ENCODE measurements at places on chromosomes 2 and 18.

DNA sequence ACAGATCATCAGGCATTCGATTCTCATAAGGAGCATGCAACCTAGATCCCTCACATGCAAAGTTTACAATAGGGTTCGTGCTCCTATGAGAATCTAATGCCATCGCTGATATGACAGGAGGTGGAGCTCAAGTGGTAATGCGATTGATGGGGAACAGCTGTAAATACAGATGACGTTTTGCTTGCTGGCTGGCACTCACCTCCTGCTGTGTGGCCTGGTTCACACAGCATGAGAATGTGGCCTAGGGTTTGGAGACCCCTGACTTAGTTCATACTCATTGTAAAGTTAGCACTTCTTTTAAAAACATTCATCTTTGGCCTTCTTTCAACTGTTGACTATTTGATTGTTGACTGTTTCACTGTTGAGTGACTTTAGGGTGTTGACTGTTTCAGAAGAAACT lies 8.7 kb upstream of the CHMP1B start:
- no peak for DNase-seq

DNA sequence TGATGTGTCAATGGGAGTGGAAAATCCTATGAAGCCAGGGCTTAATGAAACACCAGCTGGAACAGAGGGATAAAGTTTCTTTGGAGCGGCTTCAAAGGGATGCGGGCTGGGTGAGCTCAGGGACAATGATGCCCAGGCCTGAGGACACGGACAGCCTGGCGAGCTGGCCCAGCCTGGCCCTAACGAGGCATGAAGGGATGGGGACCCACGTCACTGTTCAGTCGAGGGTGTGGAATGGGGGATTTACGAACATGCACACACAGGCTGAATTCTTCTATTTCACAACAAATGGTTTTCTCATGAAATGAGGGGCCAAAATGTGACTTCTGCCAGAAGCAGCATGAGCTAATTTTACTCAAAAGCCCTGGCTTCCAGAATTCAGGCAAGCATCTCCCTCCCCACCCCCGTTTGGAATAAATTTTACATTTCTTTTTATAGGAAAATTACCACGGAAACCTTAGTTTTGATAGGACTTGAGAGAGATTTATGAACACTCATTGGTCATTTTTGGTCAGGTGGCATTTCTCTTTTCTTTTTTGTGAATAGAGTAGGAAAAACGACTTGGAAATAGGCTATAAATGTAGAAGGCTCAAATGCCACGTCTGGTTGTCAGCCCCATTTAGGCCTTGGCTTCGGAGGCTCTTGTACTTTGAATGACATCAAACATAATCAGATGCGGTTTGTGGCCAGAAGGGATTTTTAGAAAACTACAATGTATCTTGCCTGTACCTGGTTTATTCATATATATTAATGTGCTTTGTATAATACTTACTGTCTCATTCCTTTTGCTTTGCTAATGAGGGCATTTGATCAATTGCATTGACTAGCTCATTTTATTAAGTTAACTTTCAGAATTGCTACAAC lies 893.8 kb upstream of the CELF4 start:
- DNase-seq, result no peak

DNA sequence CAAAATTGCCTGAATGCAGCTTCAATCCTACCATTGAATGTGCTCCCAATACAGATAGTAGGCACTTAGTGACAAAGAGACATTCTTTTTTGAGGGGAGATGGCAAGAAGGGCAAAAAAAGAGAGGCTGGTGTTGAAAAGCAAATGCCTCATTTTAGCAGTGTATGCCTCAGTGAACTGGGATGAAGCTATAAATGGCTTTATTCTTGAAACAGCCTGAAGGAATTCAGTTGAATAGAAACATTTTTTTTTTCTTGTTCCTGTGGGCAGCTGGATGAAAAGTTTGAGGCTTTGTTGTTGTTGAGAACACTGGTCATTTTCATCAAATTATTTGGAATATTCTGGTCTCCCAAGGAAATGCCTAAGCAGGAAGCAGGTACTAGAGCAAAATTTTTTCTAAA lies 228.9 kb downstream of the RNF144A start:
- no peak for DNase-seq

DNA sequence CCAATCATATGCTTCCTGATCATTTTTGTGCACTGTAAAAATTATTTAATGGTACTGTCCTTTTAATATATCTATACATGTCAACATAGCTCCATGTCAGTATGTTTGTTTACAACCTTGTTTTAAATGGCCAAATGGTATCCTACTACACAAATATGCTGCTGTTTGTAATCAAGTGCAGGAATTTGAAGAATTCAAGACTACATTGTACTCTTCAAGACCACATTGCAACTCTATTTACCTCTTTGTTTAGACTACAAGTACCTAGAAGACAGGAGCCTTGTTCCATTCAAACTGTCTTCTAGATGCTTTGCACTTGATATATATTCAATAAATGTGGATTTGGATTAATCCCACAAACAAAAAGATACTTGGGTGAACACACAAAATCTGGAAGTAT lies 41.7 kb downstream of the CNTNAP5 start:
- DNase-seq, result no peak

GRCh38 chr2:85611217-85611704 lies 605 bp downstream of the C2orf68 start:
- no peak for DNase-seq

DNA sequence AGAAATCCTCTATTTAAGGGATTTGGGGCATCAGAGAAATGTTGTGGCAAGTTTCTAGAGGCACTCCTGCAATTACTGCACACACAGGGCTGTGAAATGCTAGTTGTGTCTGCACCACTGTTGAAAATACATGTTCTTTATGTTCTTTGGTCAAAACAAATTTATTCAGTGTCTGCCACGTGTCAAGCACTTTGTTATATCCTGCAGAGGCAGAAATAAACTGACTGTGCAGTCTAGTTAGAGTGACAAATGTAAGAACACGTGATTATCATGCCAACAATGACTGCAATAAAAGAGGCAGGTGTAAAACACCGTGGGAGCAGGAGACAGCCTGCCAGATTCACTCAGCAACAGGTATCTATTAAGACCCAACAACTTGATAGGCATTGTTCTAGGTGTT lies 423.3 kb downstream of the LRP1B start:
- no peak for DNase-seq

GRCh38 chr18:5196253-5197031 lies 615 bp downstream of the AKAIN1 start:
- DNase-seq, result no peak

GRCh38 chr2:30139131-30139870 lies 7.5 kb upstream of the YPEL5 start:
- DNase-seq, result no peak

DNA sequence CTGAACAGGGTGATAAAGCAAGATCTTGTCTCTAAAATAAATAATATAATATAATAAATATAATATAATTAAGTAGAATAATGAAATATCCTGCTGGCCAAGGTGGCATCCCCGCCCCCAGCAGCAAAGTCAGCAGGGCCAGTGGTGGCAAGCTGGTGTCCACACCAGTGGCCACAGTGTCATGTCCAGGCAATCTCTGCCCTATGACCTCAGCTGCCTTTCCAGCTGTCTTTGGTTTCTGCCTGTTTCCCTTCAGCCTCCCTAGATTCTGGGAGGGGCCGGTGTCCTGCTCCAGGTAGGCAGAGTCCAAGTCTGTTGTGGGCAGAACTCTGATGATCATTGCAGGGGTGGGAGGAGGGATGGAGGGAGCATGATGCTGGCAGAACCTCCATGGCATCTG lies 16.2 kb upstream of the STEAP3 start:
- DNase-seq, result no peak

GRCh38 chr2:147488472-147488871 lies 356.4 kb upstream of the ACVR2A start:
- DNase-seq, result no peak

GRCh38 chr18:38307914-38308313 lies 742.3 kb upstream of the CELF4 start:
- DNase-seq, result no peak

- DNase-seq, result no peak
These were observed 113.4 kb upstream of the WDSUB1 start for GRCh38 chr2:159399716-159400415.

GRCh38 chr2:240670402-240670801 lies 12.3 kb downstream of the AQP12B start:
- no peak for DNase-seq

DNA sequence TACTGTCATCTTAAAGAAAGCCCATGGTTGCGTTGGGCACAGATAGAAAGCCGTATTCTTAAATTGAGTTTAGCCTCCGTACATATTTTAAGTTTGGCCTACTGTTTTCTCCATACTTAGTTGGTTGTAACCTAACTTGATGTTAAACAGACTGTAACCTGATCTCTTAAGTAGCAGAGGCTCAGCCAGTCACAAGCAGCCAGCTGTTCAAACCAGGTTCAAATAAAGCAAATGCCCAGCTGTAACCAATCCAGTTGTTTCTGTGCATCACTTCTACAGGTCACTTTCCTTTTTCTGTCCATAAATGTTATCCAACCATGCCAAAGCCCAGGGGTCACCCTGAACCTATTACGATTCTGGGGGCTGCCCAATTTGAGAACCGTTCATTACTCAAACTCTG lies 10.0 kb upstream of the THADA start:
- DNase-seq, result no peak

DNA sequence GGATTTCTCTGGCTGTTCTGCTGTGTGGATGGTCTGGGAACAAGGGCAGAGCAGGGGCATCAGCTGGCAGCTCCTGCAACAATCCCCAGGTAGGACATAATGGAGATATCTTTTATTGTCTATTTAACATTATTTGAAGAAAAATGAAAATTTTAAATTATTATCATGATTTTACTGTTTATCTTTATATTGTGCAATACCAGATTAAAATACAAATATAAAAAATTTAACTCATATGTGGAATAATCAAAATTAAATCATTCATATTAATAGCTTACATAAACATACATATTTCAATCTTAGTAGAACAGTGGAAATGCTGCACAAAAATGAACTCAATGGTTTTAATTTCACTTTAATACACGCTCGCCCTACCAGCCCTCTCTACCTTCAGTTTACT lies 70.6 kb upstream of the FAM110C start:
- DNase-seq, result no peak

- DNase-seq, result no peak
These were observed 185.4 kb upstream of the OSR1 start for GRCh38 chr2:19543663-19544383.

DNA sequence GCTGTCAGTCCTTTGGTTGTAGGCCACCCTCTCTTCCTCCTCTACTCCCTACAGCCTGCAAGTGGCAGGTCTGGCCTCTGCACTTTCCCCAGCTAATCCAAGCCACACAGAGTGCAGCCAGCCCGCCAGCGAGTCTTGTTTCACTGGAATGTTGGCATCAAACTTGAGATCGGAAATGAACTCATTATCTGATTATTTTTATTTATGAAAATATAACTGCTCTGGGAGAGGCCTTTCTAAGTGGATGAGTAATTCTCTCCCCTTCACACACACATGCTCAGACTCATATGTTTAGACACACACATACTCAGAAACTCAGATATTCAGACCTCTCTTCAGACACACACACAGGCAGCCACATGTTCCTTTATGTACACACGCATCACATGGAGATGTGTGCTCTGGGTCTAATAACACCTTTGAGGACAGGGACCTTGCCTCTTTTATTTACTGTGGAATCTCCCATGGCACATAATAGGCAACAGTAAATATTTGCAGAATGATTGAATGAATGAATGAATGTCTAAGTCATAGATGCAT lies 151.3 kb downstream of the ZFP36L2 start:
- no peak for DNase-seq

Measured in activated CD4-positive, CD25-positive, alpha-beta regulatory T cell (primary cell).